ENCODE measurements at places on chromosomes 1 and 21.

DNA sequence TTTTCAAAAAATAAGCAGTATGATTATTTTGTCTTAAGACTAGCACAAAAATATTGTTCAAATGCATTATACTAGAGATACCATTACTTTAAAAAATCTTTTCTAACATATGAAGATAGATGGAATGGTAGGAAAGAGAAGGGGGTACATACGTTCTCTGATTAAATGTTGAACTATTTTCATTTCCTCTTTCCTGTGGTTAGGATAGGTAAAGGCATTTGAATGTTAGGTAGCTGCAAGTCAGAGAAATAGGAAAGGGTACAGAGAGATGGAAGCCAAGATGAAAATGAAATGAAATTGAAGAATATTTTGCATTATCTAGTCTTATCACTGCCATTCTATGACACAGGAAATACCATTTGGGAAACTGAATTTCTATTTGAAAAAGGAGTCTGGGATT, 28.3 kb downstream of the TLCD4 start:
- DNase-seq, result no peak

GRCh38 chr1:21815724-21816321, 3.8 kb downstream of the LDLRAD2 start:
- DNase-seq, result no peak

DNA sequence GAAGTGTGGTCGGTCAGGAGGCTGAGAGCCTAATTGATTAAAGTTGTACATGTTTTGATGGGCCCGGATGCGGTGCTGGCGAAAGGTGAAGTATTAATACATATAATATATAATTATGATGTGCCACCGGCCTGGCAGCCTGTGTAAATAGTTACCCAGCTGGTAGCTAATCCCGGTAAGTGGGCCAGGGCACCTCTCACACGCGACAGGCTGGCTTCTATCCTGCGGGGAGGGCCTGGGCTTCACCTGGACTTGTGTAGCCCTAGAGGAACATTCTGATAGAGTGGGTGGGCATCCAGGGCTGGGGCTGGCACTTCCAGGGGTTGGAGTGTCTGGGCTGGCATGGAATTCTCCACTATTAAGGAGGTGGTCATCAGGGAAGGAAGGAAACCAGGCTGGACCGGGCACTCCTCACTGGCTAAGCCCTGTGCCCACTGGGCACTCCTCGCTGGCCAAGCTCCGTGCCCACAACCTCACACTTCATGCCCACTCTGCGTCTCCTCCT, 48.3 kb downstream of the IGSF21 start:
- DNase-seq, result no peak

GRCh38 chr1:221712198-221712684, 29.6 kb downstream of the DUSP10 start:
- peak; percentile 90 for DNase-seq

GRCh38 chr1:197779921-197780320, 4.6 kb upstream of the DENND1B start:
- DNase-seq, result no peak

- no peak for DNase-seq
These were observed 59.5 kb downstream of the NTMT2 start for GRCh38 chr1:170205301-170205700.

DNA sequence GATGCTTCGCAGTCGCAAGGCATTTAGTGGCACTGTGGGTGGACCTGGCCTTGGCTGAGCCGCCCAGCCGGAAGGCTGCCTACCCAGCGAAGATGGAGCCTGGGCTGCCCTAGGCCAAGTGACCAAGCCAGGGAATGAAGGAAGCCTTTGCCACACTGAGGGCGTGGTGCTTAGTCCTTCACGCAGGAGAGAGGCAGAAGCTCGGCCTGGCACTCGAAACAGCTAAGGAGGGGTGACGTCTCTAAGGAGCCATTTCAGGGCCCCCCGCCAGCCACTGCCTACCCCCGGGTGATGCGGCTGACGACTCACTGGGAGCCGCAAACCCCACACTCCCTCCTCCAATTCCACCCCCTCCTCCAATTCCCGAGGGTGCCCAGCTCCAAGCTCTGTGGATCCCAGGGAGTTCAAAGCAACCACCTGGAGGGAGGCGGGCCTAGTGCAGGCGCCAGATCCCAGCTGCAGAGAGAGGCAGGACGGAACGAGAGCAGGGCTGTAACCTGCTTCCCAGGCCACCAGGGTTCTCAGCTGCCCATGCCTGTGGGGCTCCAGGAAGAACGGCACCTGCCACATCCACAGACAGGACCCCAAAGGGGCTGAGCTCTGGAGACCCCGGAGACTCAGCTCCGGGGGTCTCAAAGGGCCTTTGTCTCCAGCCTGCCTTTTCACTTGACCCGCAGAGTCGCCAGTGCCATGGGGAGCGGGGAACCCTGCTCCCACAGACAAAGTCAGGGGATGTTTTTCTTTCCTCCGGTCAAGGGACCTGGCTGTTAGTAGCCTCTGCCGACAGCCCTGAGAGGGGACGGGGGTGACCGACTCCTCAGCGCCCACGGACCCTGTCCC, 75.8 kb downstream of the ARHGEF16 start:
- no peak for DNase-seq

- DNase-seq, result no peak
These were observed 6.3 kb upstream of the ATP1B1 start for GRCh38 chr1:169100208-169100607.

- no peak for DNase-seq
These were observed 40.5 kb downstream of the CNN3 start for GRCh38 chr1:94886361-94886760.

GRCh38 chr1:8681911-8682310, 135.5 kb downstream of the RERE start:
- no peak for DNase-seq

GRCh38 chr1:150906329-150906728, 19.4 kb downstream of the CTXND2 start:
- no peak for DNase-seq

- peak; percentile 8 for DNase-seq
These were observed 256.0 kb upstream of the TMEM51 start for GRCh38 chr1:14897547-14897946.

- DNase-seq, result peak; percentile 53
These were observed 2.2 kb upstream of the HFM1 start for GRCh38 chr1:91406773-91407389.

GRCh38 chr21:41627428-41627827, 119.5 kb upstream of the TMPRSS2 start:
- DNase-seq, result no peak

DNA sequence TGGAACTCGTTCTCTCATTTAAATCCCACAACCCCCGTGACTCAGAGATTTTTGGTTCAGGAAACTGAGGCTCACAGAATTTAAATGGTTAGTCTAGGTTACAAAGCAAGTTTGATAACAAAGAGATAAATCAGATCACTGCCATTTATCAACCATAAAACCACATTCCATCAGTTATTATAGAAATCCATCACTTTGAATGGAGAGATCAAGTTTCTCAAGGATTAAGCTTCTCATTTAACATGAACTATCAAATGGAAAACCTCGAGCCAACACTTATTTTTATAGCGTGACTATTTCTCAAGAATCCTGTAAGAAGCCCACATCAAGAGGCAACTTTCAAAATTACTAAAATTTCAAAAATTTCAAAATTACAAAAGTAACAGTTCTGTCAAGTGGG, 11.9 kb downstream of the WLS start:
- DNase-seq, result no peak

DNA sequence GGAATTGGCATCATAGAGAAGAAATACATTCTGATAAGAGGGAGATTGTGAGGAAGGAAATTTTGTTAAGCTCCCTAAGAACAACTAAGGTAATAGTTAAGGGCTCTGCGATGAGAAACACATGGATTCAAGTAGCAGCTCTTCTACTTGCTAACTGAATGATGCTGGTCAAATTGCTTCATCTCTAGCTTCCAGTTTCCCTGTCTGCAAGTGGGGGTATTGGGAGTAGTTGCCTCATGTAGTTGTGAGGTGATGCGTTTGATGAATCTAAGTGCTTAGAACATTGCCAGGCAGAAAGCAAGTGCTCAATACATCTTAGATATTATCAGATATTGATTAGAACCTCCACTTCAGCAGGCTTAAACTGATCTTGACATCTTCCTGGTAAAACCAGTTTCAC, 84.8 kb downstream of the CD58 start:
- no peak for DNase-seq

- DNase-seq, result peak; percentile 43
These were observed at the start of gene TRIM67 for GRCh38 chr1:231161667-231162296. TSS of gene TRIM67 (plus strand) at chr1:231162058. CDS start at chr1:231162970, 912 bp downstream.

GRCh38 chr21:45629046-45629981, 14.2 kb upstream of the PCBP3 start:
- DNase-seq, result no peak

DNA sequence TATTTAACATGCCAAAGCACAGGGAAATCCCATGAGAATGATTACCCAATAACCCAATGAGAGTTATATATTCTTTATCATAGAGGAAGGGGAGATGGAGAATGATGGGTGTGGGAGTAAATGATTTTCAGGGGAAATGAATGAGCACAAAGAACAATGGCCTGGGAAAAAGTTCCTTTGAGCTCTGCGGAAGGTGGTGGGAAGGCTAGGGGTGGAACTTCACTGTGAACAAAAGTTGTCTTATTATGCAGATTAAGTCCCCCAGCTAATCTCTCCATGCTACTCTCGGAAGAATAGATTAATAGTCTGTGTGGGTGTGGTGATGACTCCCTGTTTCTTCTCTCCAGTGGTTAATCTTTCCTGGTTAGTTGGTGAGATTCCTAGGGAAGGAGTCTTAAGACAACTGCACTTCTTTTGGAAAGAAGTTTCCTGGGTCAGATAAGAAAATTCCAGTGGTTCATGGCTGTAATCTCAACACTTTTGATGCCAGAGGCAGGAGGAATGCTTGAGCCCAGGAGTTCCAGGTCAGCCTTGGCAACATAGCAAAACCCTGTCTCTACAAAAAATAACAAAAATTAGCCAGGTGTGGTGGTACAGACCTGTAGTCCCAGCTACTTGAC, 71.6 kb downstream of the DNTTIP2 start:
- no peak for DNase-seq

- DNase-seq, result no peak
These were observed 34.6 kb downstream of the EIF2D start for GRCh38 chr1:206577626-206578025.

- DNase-seq, result no peak
These were observed 30.5 kb downstream of the NRIP1 start for GRCh38 chr21:15034126-15034853.

GRCh38 chr1:53371121-53371666, 43.3 kb upstream of the LRP8 start:
- no peak for DNase-seq

- DNase-seq, result no peak
These were observed 24.2 kb upstream of the ATP6V1G3 start for GRCh38 chr1:198564716-198565115.

DNA sequence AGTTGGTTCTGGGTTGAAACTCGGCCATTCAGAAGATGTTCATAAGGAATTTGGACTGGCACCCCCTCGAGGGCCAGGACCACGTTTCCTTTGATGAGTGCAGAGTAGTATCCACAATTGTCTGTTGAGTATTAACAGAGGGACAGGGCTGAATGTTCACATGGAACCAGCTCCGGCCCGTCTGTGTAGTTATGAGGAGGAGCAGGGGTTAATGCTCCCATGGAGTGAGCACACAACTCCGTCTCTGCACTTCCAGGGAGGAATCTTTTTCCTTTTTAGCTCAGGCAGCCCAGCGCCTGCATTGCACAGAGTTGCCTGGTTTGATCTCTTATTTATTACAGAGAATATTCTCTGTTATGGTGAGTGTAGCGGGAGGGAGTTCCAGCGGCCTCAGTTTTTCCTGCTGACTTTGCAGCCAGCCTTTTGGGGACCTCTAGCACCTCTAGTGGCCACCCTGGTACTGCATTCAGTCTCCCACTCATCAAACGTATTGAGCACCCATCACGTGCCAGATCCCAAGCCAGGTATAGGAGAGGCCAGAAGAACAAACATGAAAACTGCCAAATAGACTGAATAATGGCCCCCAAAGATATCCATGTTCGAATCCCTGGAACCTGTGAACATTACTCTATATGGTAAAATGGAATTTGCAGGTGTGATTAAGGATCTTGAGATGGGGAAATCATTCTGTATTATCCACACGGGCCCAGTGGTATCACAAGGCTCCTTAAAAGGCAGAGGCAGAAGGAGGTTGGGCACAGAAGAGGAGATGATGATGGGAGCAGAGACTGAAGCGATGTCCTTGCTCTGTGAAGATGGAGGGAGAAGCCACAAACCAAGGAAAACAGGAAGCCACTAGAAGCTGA, 167.7 kb upstream of the CSF3R start:
- peak; percentile 74 for DNase-seq

DNA sequence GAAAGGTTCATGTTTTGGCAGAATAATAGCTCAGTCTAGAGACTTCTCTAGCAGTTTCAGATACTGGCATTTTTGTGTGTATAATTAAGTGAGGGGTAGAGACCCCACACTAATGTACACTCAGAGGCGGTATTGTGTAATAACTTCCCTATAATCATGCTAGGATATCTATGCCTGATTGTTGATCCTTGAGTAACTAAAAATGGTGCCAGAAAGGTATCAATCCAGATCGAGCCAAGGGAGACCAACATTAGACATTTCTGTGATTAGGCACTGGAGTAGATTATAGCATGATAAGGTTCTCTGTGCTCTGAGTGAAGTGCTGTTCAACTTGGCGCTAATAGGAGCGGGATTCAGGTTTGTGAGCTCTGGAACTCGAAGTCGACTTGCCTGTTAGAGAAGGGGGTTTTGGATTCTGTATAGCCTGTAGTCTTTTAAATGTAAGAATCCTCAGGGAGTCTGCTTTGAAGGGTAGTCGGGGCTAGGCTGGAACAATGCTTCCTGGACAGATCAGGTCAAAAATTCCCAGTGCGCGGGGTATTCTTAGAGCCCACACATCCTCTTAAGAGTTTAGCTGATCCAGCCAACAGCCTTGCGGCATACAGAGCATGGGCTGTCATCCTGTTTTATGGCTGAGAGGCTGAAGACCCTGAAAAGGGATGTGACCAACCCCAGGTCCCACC, 24.2 kb downstream of the MAN1C1 start:
- no peak for DNase-seq

GRCh38 chr21:27813344-27813743, 846.5 kb upstream of the ADAMTS5 start:
- no peak for DNase-seq

- DNase-seq, result no peak
These were observed 106.1 kb upstream of the CHODL start for GRCh38 chr21:18138507-18138906.

- no peak for DNase-seq
These were observed 25.7 kb upstream of the PKN2 start for GRCh38 chr1:88658419-88658818.

GRCh38 chr1:242133796-242134195, 134.9 kb upstream of the MAP1LC3C start:
- DNase-seq, result no peak

GRCh38 chr1:47663286-47663685, 225.4 kb downstream of the FOXD2 start:
- no peak for DNase-seq

GRCh38 chr1:91201176-91201575, 179.3 kb upstream of the ZNF644 start:
- DNase-seq, result peak; percentile 56

DNA sequence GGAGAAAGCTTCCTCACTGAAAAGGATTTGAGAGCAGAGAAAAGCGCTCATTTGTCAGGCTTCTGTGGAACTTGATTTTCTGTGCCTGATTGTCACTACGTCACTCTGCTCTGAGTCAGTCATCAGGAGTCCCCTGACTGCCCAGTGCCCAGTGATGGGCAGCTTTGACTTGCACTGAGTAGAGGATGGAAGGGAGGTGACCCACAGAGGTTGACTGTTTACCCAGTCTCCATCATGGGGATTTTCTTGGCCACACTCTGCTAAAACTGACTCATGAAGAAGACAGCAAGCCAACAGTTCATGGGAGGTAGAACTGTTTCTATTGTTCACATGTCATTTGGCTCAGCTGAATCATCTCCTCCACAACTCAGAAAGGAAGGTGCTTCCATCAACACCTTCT, 82.1 kb upstream of the DUSP10 start:
- no peak for DNase-seq

- no peak for DNase-seq
These were observed 67.1 kb downstream of the DDR2 start for GRCh38 chr1:162699366-162699765.
